Cortex of kidney (tissue), 1 donor: ENCODE measurements at places on chromosomes 7 and 10.

GRCh38 chr10:118712930-118713634 is 41.7 kb downstream of the CACUL1 start:
- DNase-seq = no peak

DNA sequence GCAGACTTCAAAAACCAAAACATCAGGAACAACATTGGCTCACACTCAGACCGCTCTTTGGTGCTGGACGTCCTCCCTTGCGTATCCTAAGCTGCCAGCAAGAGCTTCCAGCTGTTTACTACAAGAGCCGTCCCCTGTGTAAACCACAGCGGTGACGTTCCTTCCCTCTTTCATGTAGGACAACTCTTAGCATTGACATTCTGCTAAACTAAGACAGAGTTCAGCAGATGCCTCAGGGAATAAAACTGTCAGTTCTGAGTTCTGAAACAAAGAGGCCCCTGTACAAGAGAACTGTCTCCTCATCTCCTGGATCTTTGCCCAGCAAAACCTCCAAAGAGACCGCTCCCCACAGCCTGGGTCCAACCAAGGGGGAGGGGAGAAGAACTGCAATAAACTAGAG is 57.8 kb upstream of the OPALIN start:
- DNase-seq = no peak

DNA sequence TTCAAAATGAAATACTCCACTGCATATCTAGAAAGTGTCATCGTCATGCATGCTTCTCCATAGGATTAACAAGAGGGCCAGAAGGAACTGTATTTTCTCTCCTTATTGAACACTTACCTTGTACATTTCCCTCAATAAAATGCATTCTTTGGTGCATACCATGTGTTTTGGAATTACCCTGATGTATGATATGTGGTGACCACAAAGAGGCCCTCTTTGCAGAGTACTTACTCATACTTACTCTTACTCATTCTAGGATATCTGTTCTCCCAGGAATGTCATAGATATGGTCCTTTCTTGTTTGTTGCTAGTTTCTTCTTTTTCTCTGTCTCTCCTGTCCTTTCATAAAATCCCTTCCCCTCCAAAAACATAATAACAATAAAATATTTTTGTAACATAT is 1087.1 kb upstream of the POT1 start:
- no peak for DNase-seq

DNA sequence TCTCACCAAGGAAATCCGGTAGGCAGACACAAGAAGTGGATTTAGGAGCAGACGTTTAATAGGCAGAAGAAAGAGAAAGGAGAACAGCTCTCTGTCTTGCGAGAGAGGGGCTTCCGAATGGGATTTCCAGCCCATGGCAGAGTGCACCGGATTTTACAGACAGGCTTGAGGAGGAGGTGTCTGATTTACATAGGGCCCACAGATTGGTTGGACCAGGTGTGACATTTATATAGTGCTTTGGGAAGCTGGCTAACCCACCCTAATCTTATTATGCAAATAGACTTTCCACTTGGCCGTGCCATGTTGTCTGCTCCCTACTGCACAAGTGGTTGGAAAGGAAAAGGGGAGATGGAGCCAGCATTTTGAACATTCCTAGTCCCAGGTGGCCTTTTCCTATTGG is 57.8 kb downstream of the ANKMY2 start:
- DNase-seq = no peak

GRCh38 chr7:15864626-15864991 is 178.1 kb upstream of the MEOX2 start:
- DNase-seq = no peak
